Muscle of leg (tissue), 16 donors: ENCODE measurements at places on chromosomes 2 and 18. TPM values are rescaled to one million over a fixed set of nuclear protein-coding genes. Genes with fewer than 3 reads are reported as not detected.

CD207 gene
- total RNA-seq = 0.13 TPM

TUBB8B gene
- not detected for total RNA-seq

MFSD2B gene
- 0.18 TPM for total RNA-seq

SEMA4F gene
- 2.8 TPM for total RNA-seq

FBXO15 gene
- total RNA-seq = 0.89 TPM

MYOM1 gene
- total RNA-seq = 377 TPM

TNFRSF11A gene
- total RNA-seq = 2.0 TPM

MARCHF7 gene
- total RNA-seq = 92.0 TPM
